ENCODE measurements at places on chromosomes 6 and 20.
A peak's percentile ranks its signal among the peaks of the same experiment; 100 is the strongest.

- DNase-seq: no peak
Measured at GRCh38 chr20:36744243-36744642, 1.6 kb downstream of the NDRG3 start.

GRCh38 chr6:96682017-96682416 is 119.1 kb downstream of the FHL5 start:
- DNase-seq: no peak

- no peak for DNase-seq
Measured at GRCh38 chr6:90401933-90402830, 105.5 kb upstream of the BACH2 start.

- no peak for DNase-seq
Measured at GRCh38 chr20:22462975-22463914, 121.1 kb downstream of the FOXA2 start.

GRCh38 chr6:20652299-20653084 is 118.2 kb downstream of the CDKAL1 start:
- DNase-seq: no peak

GRCh38 chr6:85322446-85323105 is 127.3 kb upstream of the NT5E start:
- DNase-seq: no peak

- no peak for DNase-seq
Measured at GRCh38 chr20:31669876-31670275, 32.2 kb downstream of the COX4I2 start.

DNA sequence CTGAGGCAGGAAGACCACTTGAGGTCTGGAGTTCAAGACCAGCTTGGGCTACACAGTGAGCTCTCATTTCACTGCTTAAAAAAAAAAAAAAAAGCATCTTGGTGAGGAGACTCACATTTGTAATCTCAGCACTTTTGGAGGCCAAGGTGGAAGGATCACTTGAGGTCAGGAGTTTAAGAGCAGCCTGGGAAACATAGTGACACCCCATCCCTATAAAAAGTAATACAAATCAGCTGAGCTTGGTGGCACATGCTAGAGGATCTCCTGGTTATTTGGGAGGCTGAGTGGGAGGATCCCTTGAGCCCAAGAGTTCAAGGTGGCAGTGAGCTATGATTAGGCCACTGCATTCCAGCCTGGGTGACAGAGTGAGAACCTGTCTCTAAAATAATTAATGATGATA is 29.4 kb upstream of the SYNCRIP start:
- DNase-seq: no peak

- no peak for DNase-seq
Measured at GRCh38 chr6:5398530-5398929, 137.2 kb downstream of the FARS2 start.

- DNase-seq: peak; percentile 91
Measured at GRCh38 chr6:104940238-104940892, 16.5 kb upstream of the LIN28B start.

DNA sequence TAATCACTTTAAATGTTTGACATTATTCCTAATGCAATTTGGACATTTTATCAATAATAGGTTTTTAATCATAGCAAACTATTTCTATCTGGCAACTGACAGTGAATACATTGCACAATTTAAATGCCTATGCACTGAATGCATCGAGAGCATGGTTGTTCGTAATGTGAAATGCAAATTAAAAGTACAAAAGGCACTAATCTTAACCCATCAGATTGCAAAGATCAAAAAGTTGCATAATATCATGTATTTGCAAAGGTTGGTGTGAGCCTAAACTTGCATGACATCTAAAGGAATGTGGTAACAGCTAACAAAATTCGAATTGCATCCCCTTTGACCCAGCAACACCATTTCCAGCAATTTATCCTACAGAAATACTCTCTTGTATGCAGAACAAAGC is 469.9 kb upstream of the IRAK1BP1 start:
- no peak for DNase-seq

DNA sequence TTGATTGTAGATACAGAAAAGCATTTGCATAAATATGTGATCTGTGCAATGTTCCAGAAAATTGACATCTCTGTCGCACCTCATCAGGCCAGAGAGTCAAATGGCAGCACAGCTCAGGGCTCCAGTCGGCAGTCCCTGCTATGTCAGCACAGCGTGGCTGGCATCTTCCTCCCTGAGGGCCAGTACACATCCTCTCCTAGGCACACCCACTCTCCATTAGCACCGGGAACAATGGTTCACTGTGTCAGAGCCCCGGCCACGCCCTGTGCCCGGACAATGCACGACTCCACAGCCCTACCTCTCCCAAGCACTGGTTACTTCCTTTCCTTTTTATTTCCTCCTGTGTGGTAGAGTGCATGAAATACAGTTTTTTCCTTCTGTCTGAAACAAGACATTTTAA is 114.9 kb downstream of the FOXC1 start:
- DNase-seq: no peak

Data from WERI-Rb-1 (cell line).